ENCODE measurements at places on chromosomes 2 and 18.

- no peak for DNase-seq
Observed at GRCh38 chr2:35447821-35448220, 907.8 kb upstream of the CRIM1 start.

DNA sequence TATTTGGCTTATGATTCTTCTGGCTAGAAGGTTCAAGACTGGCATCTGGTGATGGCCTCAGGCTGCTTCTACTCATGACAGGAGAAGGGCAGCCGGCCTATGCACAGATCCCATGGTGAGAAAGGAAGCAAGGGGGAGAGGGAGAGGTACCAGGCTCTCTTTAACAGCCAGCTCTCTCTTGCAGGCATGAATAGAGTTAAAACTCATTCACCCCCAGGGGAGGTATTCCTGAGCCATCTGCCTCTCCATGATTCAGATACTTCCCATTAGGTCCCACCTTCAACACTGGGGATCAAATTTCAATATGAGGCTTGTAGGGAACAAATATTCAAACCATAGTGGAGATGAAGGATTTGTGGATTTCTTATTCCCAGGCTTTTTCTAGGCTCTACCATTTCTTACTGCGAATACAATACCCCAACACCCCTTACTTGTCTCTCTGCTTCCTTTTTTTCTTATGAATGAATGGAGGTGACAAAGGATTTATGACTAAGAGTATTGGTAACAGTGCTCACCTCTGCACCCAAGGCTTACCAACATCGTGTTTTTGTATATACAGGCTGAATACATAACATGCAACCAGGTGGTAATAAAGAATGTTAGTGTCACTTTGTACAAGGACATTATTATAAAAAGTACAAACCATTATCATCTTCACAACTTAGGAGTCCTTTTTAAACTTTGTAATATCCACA, 454.6 kb upstream of the TRIB2 start:
- no peak for DNase-seq

DNA sequence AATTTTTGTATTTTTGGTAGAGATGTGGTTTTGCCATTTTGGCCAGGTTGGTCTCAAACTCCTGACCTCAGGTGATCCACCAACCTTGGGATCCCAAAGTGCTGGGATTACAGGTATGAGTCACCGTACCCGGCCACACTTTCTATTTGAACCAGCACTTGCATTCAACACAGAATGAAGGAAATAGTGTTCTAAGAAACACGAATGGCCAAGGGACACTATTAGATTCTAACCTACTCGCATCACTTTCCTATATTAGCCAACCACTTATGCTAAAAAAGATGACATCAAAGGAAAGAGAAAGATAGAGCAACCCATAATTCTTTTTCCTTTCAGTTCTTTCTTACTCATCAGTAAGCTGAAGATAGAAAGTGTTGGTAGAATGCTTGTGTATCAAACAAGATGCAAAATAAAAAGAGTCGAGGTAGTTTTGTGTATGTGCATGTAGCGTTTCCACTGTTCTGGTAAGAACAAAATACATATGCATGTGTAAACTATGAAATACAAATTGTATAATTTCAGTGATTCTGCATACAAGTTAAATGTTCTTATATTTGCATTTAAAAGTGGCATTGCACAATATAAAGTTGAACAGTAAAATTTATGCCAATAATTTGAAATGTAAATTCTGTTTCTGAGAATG, 247.6 kb downstream of the CDCA7 start:
- DNase-seq: no peak

- no peak for DNase-seq
Observed at GRCh38 chr18:61975526-61976326, 82.9 kb upstream of the RNF152 start.

DNA sequence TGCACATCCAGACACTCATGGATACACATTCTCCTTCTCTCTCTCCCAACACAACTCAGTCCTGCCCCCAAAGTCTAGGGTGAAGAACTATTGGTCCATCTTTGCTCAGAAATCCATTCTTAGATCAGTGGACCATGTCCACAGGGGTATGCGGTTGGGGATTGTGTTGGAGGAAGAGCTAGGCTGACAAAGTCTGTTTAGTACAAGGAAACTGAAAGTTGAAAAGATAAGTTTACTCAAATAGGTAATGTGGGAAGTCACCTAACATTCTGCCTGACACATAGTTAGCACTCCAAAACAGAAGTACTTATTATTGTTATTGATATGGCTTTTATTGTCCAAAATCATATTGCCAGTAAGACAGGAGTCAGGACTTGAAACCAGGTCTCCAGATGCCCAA, 55.9 kb downstream of the ALK start:
- DNase-seq: no peak

GRCh38 chr18:56947236-56947635, 199.7 kb upstream of the BOD1L2 start:
- DNase-seq: no peak

GRCh38 chr2:121133551-121134319, 151.3 kb downstream of the TFCP2L1 start:
- no peak for DNase-seq

GRCh38 chr2:2107141-2107540, 223.9 kb downstream of the MYT1L start:
- no peak for DNase-seq

DNA sequence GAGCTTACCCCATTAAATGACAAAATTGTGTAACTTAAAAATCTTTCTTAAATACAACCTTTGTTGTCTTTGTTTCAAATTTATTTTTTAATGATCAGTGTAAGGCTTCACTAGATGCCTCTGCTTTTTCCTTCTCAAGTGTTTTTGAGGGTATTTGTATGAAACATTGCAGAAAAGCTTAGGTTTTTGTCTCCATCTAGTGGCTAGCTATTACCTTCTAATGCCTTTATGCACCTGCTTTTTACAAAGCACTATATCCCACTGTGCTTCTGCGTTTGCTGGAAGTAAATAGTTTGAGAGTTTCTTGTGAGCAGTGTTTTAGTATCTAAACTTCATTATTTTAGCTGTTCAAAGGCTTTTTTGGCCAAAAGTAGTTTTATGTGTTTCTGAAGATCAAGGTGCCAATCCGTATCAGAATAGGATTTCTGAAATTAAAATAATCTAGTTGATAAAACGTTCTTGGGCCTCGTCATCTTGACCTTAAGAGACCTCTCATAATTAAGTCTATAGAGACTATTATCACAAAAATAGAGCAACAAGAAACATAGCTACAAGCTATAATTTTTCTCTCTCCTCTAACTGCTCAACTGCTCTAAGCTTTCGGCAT, 47.0 kb downstream of the IWS1 start:
- no peak for DNase-seq

DNA sequence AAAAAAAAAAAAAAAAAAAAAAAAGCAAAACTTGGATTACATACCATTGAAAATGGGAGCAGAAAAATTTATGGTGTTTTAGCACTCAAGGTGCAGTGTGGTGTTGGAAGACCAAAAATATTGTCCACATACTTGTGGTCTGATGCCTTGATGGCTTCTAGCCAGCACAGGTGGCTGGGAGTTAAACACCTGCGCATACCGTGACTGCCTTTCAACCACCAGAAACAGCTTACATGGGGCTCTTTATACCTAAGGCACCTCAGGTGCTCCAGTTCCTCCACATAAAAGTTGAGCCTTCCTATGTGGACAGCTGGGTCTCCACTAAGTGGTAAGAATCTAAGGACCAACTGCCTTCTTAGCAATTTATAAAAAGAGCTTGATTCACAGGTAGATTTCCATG, 802.6 kb upstream of the CELF4 start:
- DNase-seq: no peak

- DNase-seq: no peak
Observed at GRCh38 chr2:18610651-18611050, 21.3 kb upstream of the NT5C1B start.

DNA sequence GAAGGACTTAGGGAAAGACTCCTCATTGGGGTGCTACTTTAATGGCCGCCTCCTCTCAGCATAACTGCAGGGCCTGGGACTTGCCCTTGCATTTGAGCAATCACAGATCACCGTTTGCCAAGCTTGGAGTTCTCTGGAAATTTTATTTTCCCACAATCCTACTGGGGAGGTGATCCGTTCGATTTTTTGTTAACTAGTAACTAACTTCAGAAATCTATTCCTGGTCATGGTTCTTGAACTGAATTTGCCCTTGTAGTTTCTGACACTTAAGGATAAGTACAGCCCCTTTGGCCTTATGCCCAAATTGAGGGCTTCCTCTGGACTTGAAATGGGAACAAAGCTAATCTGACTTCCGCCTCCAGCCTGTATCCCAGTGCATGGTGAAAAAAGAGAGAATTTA, 60.5 kb upstream of the ST3GAL5 start:
- DNase-seq: no peak

DNA sequence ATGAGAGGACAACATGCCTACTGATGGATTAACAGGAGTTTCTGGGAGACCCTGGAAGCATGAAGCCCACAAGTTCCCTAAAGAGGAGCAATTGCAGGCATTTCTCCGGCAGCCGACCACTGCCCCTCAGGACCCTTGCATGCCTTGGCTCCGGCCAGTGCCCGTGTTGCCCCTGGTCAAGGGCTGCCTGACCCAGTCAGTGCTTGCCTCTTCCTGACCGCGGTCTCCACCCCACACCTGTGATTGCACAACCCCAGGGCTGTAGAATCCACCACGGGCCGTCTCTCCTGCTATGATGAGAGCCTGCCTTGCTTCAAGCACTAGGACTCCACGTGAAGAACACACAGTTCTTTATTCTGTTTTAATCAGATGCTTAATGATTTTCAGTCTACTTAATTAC, 127.5 kb downstream of the GLI2 start:
- DNase-seq: no peak

GRCh38 chr18:47730795-47731194, 199.7 kb downstream of the SMAD2 start:
- no peak for DNase-seq

DNA sequence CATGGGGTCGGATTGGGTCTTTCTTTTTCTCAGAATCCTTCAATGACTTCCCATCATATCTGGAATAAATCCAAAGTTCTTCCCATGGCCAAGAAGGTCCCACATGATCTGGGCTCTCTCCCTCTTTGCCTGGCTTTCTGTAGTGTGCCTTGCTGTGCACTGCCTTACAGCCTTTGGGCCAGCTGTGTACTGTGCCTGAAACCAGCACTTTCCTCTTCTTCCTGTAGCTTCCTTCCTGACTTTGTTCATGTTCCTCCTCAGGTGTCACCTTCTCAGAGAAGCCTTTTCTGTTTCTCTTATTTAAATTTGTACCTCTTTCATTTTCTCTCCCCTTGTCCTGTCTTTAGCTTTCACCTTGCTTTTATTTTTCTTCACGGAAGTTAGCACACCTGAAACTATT, 4.3 kb upstream of the CDCA7 start:
- no peak for DNase-seq

DNA sequence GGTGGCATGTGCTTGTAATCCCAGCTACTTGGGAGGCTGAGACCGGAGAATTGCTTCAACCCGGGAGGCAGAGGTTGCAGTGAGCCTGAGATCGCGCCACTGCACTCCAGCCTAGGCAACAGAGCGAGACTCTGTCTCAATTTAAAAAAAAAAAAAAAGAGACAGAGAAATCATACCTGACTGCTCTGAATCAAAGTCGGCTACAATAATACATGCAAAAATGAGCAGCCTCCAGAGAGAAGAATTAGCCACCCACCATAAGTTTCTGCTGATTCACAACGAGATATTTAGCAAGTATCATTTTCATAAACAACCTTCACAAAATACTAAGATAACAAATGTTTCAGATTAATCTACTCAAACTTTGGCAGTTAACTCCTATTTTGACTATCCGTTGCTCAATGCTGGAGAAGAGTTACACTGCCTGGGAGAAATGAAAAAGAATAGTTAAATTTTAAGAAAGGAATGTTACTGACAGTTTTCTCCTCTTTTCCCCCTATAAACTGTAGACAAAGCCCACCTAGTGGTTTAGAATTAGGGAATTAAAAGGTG, 1.5 kb downstream of the OSBPL1A start:
- DNase-seq: no peak
